HS-5 (cell line): ENCODE measurements at places on chromosomes 11 and 22.

DNA sequence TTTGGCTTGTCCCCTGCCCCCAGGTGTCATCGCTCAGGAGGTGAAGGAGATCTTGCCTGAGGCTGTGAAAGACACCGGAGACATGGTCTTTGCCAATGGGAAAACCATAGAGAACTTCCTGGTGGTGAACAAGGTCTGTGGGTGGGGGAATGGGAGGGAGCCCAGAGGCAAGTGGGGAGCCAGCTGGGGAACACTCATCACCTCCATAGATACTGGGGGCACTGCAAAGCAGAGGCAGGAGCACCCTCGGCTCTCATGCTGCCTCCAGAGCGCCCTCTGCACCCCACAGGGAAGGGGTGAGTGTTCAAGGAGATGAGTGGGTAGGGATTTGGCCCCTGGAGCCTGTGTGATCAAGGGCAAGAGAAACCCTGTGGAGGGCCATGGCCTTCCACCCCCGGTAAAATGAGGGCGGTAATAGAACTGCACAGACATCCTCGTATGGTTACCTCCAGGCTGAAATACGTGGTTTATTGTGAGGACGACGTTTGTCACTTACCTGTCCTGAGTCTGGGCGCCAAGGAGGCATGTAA, 14.0 kb downstream of the TMEM258 start:
- no peak for DNase-seq

DNA sequence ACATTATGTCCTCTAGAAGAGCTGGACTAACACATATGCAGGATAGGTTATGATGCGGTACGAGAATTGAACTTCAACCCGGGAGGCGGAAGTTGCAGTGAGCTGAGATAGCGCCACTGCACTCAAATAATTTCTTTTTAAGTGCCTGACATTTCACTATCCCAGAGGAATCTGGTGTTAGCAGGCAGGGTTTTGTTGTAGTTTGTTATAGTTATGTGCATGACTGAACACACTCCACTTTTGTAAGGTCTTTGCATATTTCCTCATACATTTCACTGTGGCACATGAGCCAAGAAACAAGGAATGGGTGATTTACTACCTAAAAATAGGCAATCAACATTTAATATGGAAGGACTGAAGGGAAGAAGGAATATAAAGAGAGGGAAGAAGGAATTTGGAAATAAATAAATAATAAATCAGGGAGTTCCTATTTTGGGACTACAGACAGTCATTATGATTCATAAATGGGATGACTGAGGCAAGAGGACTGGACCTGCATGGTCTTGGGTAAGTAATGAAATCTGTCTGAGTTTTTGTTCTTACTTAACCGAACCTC, 8.7 kb upstream of the HIPK3 start:
- no peak for DNase-seq

- no peak for DNase-seq
These were observed 5.5 kb upstream of the DRG1 start for GRCh38 chr22:31393893-31394292.

DNA sequence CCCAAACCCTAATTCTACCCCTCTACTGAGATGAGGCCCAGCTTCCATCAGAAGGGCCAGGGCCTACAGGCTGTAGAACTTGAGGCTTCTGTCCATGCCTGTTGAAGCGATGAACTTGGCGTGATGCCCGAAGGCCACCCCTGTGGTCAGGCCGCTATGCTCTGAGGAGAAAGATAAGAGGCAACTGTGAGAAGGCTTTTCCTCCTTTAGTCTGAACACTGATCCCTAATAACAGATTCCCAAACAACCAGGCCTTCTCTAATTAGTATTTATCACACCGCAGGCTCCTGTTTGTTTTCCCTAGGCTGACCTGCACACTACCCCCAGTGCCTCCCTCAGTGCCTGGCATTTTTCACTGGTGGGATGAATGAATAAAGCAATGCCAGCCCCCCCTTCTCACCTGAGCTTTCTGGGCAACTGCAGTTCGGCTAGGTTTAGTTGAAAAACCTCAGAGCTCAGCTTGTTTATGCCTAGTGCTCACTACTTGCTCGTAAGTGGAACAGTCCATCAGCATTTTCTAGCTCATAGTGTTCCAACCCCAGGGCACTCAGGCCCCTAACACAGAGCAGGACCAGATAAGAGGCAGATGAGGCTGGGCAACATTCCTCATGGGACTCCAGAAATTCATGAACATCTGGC, 15.2 kb downstream of the PRPF19 start:
- no peak for DNase-seq

- no peak for DNase-seq
These were observed 116.6 kb upstream of the OR4B1 start for GRCh38 chr11:48099916-48100446.

- DNase-seq, result no peak
These were observed 35.3 kb upstream of the TTLL12 start for GRCh38 chr22:43222262-43222661.

- no peak for DNase-seq
These were observed 587 bp upstream of the ALDH3B1 start for GRCh38 chr11:68009391-68010089.

- no peak for DNase-seq
These were observed 4.8 kb downstream of the DSCAML1 start for GRCh38 chr11:117792241-117792640.

DNA sequence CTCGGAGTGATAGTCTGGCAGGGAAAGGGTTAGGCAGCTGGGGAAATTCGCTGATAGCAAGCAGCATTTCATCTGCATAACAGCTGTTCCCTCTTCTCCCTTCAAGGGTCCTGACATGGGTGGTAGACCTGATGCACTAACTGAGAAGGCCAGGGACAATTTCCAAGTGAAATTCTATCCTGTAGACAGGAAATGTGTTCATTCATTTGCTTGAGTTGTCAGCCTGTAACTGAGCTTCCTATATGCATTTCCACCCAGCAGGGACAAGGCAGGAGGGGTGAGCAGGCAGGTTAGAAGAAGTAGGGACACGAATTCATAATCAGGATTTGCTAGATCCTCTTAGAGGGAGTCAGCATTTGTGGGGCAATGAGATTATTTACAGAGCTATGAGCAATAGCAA, 154.3 kb upstream of the NCAM1 start:
- DNase-seq, result no peak

DNA sequence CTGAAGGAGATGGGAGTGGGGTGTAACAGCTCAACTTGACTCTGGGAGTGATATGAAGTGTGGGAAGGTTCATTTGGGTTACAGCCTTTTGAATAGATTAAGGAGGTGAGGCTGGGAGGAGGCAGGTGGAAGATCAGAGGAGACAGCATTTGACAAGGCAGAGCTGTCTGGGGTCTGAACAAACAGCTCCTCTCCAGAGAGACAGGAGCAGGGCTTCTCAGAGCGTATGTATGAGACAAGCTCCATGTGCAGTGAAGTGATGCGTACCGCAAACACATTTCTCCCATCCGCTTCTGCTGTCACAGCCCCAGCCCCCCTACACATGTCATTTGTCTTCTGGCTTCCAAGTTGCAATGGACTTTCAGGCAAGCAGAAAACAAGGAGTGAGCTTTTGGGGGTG, 137.1 kb upstream of the E2F8 start:
- no peak for DNase-seq

DNA sequence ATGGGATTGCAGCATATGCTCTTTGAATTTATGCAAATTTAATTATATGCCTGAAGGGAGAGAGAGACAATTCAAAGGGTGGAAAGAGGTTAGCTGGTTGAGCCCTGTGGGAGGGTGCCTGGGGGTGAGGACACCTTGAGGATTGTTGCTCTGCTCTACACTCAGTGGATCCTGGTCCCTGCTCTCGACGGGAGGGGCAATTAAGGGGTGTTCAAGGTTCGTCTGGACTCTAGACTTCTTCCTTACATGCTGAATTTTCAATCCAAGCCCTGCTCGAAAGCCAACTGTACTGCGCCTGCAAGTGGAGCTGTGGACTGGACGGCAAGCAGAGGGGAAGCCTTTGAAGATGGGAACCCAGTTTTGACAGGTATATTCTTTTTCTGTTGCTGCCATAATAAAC, 15.5 kb upstream of the OR5M11 start:
- no peak for DNase-seq

- DNase-seq, result no peak
These were observed 34.4 kb downstream of the RPL3 start for GRCh38 chr22:39284983-39285382.

DNA sequence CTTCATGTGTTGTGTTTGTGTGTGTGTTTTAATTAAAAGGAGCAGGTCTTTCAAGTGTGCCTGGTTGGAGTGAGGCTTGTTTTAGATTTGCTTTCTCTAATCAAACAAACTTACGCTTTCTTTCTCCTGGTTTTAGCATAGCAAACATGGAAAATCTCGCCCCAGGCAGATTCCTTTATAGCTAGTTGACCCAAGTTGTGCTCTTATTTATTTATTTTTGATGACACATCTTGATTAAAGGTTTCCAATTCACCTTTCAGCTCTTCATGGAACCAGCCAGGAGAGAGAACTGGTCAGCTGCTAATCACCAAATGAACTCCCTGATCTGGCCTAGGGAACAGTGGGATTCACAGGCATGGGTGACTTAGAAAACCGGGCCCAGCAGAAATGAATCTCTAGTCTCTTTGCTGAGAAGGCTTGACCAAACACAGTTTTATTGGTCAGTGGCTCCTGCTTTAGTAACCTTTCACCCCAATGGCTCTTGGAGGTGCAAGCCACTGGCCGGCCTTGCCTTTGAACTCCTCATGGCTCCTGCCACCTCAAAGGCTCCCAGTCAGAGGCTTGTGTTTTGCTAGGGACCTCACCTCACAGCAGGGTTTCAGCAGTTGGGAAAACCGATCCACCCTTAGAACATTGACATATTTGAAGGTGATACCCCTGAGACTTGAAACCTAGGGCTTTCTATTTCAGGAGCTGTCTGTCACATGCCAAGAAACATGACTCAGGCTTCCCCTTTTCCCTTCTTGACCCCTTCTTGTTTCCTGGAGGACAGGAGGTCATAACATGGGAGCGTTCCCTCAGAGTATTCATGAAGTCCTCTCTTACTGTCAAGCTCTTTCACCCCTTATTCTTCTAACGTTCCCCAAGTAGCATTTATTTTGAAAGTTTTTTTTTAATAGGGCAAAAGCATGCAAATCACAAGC, 48.8 kb downstream of the EXT2 start:
- DNase-seq, result no peak

GRCh38 chr11:8650401-8650990, 32.0 kb downstream of the TRIM66 start:
- DNase-seq, result peak; percentile 24

DNA sequence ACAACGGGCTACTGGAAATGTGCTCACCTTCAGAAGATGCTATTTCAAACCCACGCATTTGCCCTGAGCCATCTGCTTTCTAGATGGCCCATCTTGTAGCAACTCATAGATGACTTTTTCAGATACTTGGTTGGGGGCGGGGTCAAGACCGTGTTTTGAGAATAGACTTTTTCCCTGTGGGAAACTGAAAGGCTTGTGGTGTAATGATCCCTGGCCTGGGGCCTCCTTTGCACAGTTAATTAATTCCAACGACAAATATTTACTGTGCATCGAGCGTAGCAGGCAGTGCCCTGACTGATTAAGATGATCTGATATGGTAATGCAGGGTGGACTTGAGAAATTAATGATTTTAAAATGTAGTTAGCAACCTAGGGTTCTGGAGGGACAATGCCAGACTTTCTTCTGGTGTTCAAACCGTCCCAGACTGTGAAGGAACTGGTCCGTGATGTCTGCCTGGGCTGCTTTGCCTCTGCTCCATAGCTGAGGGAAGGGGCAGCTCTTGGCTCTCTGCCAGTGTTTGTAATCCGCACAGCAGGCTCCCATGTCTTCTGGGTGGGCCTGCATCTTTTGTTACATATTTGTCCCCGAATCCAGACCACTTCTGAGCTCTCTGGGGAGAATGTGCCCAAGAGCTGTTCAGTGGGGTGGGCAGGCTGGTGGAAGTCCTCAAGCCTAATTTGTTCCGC, 84.8 kb downstream of the ADAMTS15 start:
- DNase-seq, result no peak

GRCh38 chr11:124954590-124954955, 571 bp downstream of the CCDC15 start:
- DNase-seq, result no peak

DNA sequence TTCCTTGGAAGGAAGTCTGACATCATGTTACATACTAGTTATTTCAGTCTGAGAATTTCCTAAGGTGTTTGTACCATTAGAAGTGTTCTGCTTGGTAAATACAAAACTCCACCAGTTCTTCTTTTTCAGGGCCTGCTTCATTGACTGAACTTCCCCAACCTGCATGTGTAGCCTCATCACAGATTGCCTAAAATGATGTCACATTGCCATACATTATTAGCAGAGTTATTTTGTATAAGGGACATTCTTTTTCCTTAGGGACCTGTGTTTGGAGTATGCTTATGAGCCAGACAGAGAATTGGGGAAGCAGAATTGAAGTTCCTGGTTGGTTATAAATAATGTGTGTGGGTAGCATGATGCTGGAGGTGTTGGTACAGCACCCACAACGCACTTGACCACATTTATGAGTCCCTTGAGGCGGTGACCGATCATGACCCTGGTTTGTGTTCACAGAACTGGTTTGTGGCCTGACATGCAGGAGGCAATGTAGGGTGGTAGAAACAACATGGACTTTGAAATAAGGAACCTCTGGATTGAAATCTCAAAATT, 16.4 kb upstream of the MMP7 start:
- no peak for DNase-seq

DNA sequence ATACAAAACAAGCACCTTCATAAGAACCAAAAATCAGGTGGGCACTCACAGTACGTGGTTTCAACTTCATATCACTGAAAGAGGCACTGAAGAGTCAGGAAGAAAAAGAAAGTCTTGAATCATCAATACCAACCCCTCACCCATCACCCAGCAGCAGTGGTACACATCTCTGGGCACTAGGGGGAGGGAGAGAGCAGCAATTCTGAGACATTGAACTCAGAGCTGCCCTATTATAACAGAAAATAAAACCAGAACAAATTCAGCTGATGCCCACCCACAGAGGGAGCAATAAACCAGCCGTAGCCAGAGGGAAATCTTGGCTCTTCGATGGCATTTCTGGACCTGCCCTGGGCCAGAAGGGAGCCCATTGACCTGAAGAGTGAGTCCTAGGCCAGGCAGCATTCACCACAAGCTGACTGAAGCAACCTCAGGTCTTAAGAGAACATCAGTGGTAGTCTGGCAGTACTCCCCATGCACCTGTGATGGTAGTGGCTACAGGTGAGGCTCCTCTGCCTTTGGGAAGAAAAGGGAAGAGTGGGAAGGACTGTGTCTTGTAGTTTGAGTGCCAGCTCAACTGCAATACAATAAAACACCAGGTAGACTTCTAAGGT, 42.2 kb upstream of the FAM181B start:
- DNase-seq, result peak; percentile 11
